NCI-H2081 treated with DMSO at 0.1 percent for 48 hours (cell line): ENCODE measurements at places on chromosomes 11 and 22.

DNA sequence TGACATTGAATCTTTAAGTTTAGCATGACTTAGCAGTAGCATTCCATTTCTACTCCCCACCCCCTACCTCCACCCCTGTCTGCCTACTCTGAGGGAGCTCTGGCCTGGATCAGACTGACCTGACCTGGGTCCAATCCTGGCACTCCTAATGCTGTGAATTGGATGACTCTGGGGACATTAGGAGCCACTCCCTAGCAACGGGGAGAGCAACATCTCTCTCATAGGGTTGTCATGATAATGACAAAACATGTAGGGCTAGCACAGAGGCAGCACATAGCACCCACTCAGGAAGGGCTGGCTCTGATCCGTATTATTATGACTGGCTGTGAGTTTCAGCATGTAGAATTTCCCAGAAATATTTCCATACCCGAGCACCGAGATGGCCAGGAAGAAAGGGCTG, 40.5 kb downstream of the CABIN1 start:
- no peak for DNase-seq

DNA sequence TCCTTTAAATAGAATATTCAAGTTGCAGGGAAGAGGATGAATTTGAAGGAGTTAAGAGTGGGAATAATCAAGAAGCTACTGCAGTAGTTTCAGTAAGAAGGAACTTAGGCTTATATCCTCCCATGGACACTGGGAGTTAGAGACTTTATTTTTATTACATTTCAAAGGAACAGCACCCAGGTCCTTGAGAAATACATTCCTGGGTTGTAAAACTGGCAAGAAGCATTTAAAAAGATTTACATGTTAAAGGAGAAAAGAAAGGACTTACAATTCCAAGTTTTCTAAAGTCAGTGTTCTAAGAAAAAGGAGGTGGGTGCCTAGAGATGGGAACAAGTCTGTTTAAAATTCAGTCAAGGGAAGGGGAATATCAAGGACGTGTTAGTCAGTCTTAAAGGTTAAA, 306.9 kb downstream of the JRKL start:
- no peak for DNase-seq

DNA sequence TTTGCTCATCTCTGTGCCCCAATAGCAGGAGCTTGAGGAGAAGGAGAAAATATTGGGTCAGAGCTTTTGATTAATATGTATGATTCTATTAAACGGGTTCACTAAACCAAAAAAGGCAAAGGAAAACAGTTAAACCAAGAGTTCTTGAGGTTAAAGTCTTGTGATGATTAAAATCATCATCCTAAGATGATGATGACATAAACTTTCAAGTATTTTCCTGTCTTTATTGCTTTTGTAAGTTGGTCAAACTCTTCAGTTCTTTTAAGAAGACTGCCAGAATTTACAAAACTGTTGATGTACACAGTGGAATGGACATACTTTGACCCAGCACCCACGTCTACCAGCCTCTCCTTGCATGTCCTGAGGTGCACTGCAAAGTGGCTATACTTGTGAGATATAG, 41.0 kb downstream of the FDX1 start:
- no peak for DNase-seq

GRCh38 chr22:46931881-46932280, 169.4 kb downstream of the TBC1D22A start:
- no peak for DNase-seq

DNA sequence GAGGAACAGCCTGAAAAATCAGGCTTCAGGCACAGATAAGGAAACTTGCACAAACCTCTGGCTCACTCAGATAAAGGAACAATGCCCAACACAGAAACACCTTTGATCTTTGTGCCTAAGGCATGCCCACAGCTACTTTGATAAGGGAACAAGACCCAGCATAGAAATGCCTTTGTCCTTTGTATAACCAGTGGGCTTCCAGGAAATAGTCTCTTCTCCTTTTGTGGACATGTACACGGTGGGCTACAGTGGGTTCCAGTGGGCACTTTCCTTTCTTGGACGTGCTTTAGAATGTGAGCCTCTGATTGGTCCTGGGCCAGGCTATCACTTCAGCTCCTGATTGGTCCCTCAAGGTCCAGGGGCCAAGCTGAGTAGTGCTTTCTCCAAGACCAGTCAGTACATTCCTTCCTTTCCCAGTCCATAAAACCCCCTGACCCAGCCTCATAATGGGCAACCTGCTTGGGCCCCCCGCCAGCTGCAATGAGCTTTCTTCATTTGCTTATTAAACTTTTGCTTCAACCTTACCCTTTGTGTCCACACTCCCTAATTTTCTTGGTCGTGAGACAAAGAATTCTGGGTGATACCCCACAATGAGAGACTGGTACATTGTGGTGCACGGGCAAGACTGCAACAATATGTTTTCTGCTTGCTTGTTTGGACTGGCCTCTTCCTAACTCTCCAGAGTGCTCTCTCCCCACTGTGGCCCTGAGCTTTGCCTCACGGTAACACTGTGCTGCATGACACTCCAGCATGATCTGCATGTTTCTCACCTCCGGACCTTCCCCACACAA, 1.7 kb upstream of the CABIN1 start:
- no peak for DNase-seq

DNA sequence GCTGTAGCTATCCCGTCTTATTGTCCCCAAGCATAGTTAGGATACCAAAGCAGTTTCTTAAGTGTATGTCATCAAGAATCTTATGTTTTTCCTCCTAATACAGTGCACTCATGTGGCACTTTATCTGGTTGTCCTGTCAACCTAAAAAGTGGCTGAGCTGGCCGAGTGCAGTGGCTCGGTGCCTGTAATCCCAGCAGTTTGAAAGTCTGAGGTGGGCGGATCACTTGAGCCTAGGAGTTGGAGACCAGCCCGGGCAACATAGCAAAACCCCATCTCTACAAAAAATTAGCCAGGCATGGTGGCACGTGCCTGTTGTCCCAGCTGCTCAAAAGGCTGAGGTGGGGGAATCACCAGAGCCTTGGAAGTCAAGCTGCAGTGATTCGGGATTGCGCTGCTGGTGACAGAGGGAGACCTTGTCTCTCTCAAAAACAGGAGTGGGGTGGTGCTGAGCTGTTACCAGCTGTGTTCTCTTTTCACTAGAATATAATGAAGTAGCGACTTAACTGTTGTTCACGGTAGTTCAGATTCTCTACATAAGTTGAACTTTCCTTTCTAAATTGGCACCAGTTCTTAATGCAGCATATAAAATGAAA, 48.1 kb downstream of the EP300 start:
- DNase-seq: no peak

DNA sequence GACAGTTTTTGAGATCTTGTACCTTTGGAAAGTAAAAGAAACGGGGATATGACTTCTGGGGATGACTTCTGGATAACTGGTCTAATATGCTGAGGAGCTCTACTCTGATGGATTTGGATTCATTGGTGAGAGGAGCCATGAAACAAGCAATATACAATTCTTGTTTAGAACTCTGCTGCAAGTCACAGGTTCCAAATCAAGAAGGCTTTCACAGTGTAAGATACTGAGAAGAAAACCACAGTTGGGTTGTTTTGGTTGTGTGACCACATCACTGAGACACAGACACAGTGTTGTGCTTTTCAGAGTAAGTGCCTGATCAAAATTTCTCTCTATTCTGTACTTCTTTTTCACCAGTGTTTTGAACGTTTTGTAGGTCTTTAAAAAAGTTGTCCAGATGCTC, 13.1 kb upstream of the UCP2 start:
- DNase-seq: no peak
